ENCODE measurements at places on chromosomes 2 and 18.

- DNase-seq: no peak
Measured at GRCh38 chr2:7845332-7845731, 836.5 kb upstream of the ID2 start.

- DNase-seq: no peak
Measured at GRCh38 chr2:11940799-11941198, 194.4 kb downstream of the LPIN1 start.

GRCh38 chr2:146489386-146489785, 1355.4 kb upstream of the ACVR2A start:
- DNase-seq: no peak

DNA sequence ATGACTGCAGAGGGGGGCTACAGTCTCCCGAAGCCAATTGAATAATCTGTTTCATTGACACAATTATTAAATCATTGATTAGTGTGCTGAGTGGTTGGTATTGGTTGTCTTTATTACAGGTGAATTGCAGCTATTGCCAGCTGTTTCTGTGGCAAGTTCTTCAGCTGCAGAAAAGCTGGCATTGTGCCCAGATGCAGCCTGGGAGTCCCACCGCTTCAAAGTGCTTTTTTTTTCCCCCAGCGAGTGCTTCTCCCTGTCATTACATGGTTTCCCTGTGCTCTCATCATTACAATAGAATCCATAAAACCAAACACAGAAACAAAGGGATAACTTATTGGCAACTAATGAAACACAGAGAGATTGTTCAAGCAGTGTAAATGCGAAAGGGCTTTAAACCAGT, 164.7 kb downstream of the GRB14 start:
- no peak for DNase-seq

DNA sequence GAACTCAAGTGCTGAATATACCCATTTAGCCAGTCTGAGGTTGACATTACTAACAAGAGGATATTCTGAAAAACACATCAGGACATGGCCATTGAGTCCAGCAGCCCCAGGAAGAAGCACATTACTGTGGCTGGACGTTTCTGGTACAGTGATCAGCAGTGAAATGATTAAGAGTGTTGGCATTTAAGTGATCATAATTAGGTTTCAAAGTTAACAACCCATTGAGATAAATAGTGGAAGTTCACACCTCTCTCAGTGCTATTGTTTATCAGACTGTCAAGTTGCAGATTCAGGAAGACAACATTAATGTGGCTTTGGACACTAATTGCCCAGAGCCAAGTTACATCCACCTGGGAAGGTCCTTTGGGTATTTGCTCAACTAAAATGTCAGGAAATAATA, 139.5 kb upstream of the GAREM1 start:
- no peak for DNase-seq

GRCh38 chr18:54125429-54125828, 99.0 kb downstream of the MBD2 start:
- DNase-seq: no peak

- no peak for DNase-seq
Measured at GRCh38 chr2:54388076-54388475, 68.1 kb upstream of the SPTBN1 start.

- DNase-seq: no peak
Measured at GRCh38 chr2:106028192-106028591, 165.9 kb downstream of the UXS1 start.

DNA sequence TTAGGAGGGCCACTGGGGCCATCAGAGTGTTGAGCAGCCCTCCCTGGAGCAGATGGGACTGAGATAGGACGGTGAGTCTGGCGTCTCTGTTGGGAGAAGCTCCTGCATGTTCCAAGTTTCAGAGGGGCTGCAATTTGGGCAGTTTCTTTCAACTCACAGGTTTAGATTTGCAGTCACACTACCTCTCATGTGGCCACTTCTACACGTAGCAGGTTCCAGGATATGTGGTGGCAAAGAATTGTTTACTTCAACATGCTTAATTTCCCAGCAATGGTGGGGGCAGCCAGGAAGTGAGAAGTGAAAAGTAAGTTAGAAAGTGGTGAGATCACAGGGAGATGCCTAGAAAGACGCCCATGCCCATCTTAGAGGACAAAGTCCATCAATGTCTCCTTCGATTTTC, 9.3 kb downstream of the NCK2 start:
- DNase-seq: peak; percentile 73

GRCh38 chr2:144475044-144475443, 44.9 kb downstream of the ZEB2 start:
- DNase-seq: no peak

DNA sequence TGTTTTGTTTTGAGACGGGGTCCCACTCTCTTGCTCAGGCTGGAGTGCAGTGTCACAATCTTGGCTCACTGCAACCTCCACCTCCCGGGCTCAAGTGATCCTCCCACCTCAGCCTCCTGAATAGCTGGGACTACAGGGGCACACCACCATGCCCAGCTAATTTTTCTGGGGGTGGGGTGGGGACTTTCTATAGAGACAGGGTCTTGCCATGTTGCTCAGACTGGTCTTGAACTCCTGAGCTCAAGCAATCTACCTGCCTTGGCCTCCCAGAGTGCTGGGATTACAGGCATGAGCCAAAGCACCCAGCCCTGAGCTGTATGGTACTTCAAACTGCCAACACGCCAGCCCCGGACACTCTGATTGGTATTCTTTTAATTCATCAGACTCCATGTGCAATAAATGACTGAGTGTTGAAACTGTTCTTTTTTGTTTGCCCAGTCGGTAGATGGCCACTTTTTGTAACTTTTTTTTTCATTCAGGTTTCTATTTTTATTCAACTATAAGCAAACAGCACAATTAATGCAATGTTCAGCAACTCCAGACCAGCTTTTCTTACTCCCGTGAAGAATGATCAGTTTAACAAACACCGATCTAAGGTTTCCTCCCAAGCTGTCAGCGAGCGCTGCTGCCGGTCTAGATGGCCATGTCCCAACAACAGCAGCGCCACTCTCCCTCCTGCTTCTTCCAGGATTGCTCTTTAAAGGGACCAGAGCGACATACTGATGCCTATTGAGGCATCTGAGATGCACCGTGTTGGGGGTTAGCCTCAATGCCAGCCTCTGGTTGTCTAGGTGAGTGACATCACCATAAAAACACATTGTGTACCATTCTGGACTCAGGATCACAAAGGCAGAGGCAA, 12.5 kb upstream of the TGOLN2 start:
- no peak for DNase-seq

DNA sequence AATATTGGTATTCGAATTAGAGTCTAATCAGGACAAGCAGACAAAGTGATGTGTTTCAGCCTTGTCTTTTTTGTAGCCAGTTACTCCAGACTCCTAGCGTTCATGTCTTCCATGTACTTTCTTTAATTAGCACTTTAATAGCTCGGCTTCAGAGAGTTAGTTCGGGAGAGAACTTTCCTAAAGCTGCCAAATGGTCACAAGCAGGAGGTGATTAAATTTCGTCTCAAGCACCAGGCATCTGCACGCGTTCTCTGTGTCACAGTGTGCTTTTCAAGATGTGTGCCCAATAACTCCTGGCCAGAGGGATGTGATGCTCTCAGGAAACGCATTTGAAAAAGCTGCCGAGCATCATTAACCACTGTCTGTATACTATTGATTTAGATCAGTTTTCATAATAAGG, 790.8 kb downstream of the SOCS6 start:
- DNase-seq: no peak

- no peak for DNase-seq
Measured at GRCh38 chr2:99975386-99975785, 167.0 kb downstream of the AFF3 start.

- no peak for DNase-seq
Measured at GRCh38 chr18:46411191-46411828, 245.7 kb downstream of the LOXHD1 start.

- DNase-seq: no peak
Measured at GRCh38 chr18:57294547-57294946, 57.8 kb upstream of the ST8SIA3 start.

DNA sequence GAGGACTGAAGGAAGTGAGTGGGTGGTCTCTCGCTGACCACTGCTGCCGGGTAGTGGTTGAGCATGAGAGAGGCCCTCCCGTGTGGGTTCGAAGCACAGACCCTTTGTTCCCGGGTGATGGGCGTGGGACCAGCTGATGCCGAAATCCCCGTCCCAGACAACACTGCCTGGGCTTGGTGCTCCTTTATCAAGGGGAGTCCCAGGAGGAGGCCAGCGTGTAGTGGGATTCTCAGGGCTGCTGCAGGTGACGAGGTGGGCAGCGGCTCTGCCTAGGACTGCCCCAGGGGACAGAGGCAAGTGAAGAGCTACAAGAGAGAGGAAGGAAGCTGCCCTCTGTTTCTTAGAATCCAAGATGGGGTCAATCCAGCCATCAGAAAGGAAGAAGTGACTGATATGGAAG, 251.3 kb upstream of the PXDN start:
- DNase-seq: peak; percentile 5
